Stimulated activated CD8-positive, alpha-beta memory T cell treated with anti-CD3 and anti-CD28 coated beads, Interleukin-7, amount 100 ng/mL, for 4 hours (primary cell): ENCODE measurements at places on chromosomes 4 and X.
A peak's percentile ranks its signal among the peaks of the same experiment; 100 is the strongest.

DNA sequence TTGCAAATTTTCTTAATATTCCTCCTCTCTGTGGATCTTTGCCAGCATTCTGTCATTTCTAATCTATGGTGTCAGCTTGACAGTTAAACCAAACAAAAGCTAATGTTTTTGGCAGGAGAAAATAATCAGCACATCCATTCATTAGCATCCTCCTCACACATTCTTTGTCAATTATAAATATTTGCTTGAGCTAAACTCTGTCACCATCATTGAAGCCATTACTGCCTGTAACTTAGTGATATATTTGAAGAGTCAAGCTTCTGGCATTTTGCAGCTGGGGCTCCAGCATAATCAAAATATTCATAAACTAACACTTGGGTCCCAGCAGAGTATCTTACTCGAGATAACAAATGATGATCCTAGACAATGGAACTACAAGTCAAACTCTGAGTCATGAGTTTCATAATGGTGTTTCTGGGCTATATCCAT lies 126.1 kb downstream of the EIF4E start:
- no peak for DNase-seq

DNA sequence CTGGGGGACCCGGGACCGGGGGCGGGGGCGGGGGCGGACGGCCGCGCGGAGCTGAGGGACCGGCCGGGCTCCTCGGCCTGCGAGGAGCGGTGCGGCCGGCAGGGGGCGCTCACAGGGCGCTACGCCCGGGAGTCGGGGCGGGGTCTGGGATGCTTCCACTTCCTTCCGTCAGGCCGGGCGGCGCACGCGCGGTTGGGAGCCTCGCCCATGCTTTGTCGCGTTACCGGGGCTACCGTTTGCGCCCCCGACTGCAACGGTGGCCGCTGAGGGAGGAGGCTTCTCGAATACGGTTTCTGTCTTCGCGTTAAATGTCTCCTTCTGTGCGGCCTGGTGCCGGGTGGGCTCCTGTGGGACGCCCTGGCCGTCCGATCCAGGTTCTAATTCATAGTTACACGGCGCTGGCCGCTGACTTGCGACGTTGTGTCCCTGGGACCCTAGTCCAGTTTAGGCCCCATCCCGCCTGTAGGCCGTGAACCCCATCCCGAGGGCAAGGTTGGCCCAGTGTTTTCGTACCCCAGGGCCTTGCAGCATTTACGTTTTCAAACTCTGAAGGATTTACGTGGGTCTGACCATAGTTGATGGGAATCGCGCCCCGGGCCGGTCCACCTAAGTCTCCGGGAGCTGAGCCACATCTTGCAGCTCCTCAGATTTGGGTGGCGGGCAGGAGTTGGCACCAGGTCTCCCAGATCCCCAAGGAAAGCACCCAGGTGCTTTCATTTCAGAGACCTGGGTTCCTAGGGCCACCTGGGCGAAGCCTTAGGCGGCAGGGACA lies 549 bp downstream of the MSL3 start:
- peak; percentile 84 for DNase-seq

GRCh38 chr4:86909546-86910295 lies 17.5 kb upstream of the C4orf36 start:
- DNase-seq = no peak

DNA sequence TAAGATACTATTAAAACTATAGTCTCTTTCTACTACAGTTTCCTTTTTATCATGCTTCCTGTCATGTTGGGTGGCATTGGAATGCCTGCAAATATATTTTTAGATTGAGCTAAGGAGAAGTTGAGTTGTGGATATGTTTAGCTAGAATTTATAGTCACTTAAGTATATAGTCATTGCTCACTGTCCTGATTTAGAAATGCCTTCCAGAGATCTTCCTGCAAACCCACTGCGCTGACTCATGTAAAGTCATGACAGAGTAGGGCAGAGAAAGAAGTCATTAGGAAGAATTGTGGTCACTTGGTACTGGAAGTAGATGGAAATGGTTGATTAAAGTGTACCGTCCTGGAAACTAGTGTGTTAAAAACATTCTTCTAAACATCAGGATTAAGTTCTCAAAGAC lies 490.3 kb upstream of the PABPC4L start:
- DNase-seq = no peak

DNA sequence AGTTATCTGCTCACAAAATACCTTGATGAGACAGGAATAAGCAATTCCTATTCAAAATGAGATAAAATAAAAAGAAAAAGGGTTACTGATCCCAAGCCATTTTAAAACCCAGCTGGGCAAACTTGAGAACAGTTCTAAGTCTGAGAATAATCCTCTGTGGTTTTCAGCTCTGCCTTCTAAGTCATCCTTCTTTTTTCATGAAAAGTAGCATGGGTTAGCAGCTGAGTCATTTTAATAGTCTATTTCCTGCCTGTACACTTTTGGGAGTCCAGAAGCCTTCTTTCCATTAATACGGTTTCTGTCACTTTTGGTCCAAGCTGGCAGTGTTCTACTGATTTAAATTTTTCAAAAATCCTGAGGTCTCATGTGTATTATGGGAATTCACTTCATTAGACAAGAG lies 374.3 kb downstream of the IQCM start:
- DNase-seq = no peak

GRCh38 chrX:10931976-10932375 lies 179.2 kb upstream of the HCCS start:
- no peak for DNase-seq

DNA sequence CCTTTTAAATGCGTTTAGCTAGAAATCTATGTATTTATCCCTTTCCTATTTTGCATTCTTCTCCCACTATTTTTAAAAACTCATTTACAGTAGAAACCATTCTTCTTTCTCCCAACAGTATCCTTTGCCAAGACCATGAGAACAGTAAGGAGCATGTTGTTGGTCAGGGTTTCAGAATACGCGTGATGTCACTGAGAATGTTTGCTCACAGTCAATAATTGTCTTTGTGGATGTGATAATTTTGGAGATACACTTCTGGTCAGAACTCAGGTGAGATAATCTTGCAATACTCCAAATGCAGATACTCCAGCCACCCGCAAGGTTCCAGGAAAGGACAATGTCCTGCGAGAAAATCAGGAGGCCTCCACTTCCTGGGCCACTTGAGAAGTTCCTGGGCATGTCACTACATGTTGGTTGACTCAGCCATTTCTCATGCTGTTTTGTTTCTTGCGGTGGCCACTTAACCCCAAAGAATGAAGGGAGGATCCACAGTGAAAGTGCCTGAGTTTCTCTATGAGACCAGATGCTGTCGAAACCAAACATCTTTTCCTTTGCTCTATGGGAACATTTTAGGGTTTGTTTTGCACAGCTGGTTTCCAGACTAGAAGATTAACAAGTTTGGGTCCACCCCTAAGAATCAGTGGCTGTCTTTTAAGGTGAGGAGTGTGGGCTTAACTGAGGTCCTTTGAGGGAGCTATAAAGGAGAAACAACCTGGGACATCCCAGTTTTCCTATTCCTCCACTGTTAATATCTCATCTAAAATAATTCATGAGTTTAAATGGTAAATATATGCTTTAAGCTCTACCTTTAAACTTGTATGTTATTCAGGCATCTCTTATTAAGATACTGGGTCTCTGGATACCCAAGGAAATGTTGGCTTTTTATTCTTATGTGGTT lies 116.0 kb downstream of the SOWAHB start:
- DNase-seq = no peak

- no peak for DNase-seq
Measured at GRCh38 chrX:35166023-35166422, 223.4 kb downstream of the FAM47B start.

DNA sequence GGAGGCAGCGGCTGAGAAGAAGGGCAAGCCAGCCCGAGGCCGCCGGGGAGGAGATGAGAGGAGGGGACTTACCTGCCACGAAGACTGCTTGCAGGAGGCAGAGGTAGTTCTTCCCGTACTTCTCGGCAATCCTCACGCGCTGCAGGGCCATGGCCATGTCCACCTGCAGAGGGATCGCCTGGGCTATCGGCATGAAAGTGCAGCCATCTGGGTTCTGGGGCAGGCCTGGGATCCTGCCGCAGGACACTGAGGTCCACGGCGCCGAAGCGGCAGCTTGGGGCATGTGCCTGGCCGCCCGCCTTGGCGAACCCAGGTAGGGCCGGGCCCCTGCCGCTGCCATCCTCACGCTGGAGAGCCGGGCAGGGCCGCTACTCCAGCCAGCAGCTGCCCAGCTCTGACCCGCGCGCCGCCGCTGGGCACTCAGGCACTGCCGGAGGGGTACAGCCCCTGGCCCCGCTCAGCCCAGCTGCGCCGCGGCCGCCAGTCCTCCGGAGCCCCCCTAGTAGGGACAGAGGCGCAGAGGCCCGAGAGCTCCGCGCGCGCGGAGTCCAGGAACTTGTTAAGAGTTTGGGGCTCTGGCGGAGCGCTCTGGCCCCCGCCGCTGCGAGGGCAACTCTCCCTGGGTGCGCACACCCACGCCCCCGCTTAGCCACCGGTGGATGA lies 16.0 kb downstream of the MCF2 start:
- no peak for DNase-seq

GRCh38 chr4:184896868-184897715 lies 71.3 kb upstream of the ACSL1 start:
- no peak for DNase-seq

DNA sequence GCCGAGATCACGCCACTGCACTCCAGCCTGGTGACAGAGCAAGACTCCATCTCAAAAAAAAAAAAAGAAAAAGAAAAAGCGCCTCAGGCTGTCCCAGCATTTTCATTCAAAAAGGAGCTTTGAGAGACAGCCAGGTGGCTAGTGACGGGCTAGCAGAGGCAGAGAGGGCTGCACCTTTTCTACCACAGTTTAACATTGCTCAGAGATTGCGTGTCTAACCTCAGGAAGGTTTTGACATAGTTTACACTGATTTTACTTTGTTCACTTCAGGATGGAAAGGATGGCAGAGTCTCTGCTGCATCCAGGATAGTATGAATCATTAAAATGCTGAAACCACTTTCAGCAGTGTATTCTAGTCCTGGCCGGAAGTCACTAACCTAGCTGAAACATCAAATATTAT lies 28.1 kb downstream of the ZFP42 start:
- no peak for DNase-seq

GRCh38 chr4:108168160-108168670 lies 517 bp downstream of the LEF1 start:
- DNase-seq = no peak

GRCh38 chr4:74328501-74328900 lies 20.2 kb downstream of the EPGN start:
- DNase-seq = no peak

DNA sequence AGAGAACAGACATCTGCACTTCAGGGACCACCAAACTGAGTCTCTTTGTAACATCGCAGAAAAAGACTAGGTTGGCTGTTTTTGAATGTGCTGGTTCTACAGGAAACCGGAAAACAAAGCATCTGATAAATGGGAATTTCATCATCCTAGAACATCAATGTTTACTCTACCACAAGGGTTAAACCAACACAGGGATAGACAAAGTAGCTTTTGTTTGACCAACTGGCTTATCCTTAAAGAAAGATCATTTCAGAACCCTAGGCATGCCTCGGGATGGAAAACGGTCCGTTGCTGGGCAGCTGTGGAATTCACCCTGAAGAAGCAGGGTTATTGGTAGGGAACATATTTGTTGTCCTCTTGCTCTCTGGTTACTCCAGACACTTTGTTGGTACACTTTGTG lies 2355.5 kb upstream of the AGA start:
- DNase-seq = no peak

DNA sequence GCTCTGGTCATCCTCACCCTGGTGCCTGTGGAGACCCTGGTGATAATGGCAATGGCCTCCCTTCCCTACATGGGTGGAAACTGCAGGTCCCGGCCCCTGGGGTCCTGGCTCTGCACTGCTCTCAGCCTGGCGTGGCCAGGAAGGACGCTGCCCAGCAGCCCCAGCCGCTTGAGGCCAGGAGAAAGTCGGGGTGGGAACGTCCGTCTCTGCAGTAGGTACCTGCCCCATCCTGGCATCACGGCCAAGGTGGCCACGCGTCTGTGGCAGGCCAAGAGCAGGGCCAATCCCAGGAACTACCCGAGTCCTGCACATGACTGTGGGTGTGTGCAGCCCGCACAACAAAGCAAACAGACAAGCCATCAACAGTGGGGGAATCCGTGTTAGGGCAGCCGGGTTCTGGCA lies 33.8 kb downstream of the FGFRL1 start:
- no peak for DNase-seq

- no peak for DNase-seq
Measured at GRCh38 chrX:108033890-108034289, 11.0 kb upstream of the VSIG1 start.

DNA sequence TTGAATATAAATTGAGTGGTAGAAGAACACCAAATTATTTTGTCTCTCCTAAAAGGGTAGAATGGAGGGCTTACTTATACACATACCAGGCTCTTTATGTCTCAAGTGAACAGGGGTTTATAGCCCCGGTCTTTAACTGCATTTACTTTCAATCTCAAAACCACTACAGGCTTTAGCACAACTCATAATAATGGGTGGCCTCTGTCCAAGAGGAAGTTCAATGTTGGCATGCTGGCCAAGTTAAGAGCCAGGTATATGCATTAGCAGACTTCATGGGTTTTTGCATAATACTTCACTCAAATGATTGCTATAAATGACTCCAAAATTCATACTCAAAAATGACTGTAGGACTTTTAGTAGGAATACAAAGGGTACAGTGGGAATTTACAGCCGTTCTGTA lies 118.5 kb upstream of the OTUD4 start:
- no peak for DNase-seq

DNA sequence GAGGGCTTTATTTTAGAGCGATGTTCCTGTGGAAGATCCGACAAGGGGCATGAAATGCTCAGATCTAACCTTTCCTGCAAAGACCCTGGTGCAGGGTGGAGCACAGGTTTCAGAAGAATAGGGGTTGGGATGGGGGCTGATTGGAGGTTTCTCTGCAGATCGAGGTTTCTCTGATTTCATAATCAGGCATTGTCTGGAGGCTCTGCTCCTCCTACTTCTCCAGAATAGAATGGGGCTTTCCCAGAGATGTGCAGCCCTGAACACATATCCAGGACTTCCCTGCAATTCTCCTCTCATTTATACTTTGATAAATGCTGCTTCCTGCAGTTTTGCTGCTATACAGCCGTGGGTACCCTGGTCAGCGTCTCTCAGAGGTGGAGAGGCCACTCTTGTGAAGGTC lies 397.6 kb upstream of the BOD1L1 start:
- DNase-seq = no peak

GRCh38 chrX:51395810-51396728 lies 63.4 kb downstream of the NUDT10 start:
- peak; percentile 15 for DNase-seq

DNA sequence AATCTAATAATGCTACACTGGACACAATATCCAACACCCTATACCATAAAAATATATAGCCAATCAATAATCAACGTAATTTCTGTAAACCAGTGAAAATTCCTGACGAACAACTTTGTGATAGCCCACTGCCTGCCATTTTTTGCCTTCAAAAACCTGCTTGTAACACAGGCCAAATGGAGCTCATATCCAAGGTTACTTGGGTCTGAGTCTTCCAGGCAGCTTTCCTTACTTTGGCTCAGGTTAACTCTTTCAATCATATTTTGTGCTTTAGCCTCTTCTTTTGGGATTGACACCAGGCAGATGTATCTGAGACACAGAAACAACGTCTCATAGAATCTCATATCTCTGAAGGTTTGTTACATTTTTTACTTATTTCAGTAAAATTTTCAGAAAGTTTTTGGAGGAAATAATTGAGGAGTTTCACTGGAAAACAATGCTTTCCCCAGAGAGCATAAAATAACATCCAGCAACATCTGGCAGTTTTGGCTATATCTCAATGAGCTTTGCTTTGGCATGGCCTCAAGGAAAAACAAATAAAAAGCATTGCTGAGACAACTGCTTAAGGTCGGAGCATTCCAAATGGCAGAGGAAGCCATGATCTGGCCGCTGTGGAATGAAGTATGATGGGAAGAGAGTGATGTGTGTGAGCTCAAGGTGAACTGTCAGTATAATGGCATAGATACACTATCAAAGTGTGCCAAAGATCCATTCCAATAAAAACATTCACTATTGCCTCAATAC lies 162.9 kb upstream of the SPIN4 start:
- no peak for DNase-seq
